ENCODE measurements at places on chromosomes 7 and 10.

DNA sequence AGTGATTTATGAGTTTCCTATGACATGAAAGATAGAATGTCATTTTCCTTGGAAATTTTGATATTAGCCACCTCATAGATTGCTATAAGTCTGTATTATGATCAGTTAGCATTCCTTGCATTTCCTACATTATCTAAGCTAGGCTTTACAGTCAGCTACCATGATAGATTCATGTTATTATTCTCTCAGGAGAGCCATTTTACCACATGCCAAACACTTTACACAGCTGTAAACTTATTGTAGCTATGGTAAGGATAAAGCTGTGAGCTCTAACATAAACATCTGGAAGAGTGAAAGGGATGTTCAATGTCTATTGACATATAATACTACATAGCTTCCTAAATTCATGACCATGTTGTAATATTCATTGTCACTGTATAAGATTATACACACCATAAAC is 608.0 kb downstream of the PHTF2 start:
- no peak for DNase-seq

DNA sequence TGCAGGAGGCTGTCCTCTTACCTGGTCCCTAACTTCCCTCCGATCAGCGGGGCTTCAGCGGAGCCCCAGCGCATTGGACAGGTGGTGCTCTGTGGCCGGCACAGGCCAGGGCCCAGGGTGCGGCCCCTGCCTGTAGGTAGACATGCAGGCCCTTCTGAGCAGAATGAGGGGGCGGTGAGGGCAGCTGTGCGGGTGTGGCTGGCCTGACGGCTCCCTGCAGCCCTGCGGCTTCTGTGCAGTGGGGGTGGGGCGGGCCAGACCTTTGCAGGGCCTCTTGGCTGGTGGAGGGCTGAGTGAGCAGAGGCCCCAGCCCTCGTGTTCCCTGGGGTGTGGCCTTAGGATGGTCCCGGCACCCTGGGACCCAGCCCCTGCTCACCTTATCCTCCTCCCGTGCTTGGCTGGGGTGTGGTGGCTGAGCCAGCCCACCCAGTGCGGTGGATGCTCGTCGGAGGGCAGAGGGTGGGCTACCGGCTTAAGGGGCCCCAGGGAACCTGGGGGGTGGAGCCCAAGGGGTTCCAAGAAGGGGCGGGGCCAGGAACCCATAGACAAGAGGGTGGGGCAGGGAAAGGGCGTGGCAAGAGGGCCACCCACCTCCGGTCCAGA is 175.2 kb upstream of the TNRC18 start:
- DNase-seq, result no peak

- peak; percentile 16 for DNase-seq
Measured at GRCh38 chr10:124917428-124918190, 24.3 kb upstream of the ZRANB1 start.

- DNase-seq, result peak; percentile 38
Measured at GRCh38 chr10:74056050-74056818, 58.3 kb downstream of the VCL start.

GRCh38 chr10:55704950-55705349 is 656.1 kb downstream of the ZWINT start:
- no peak for DNase-seq

- DNase-seq, result no peak
Measured at GRCh38 chr7:5492636-5493020, 69.0 kb upstream of the TNRC18 start.

GRCh38 chr10:30556189-30556588 is 73.4 kb downstream of the LYZL2 start:
- DNase-seq, result no peak

DNA sequence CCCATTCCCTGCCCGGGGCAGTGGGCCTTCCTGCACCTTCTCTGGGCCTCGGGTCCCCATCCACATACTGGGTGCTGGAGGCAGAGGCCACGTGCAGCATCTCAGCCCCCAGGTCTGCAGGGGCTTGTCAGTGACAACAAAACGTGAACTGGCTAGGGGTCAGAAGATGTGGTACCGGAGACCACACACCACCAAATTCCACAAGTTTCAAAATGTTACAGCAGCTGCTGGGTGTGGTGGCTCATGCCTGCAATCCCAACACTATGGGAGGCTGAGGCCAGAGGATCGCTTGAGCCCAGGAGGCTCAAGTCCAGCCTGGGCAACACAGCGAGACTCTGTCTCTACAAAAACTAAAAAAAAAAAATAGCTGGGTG is 62.1 kb upstream of the DNAAF5 start:
- DNase-seq, result no peak

DNA sequence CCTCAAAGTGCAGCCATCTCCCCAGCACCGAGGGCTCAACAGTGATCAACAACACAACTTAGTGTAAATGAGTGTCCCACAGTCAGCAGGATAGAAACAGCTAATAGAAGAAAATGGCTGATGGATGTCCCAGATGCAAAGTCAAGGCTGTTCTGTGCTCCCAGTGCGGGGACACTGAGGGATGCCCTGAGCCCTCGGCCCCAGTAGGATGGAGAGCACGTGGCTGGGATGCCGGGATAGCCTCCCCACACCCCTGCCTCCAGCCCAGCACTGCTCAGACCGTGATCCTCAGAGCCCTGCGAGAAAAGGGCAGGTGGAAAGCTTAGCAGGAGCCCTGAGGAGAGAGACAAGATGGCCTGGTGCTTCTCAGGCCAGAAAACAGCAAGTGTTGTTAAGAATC is 243.9 kb upstream of the TCERG1L start:
- no peak for DNase-seq

GRCh38 chr7:141145630-141145982 is 71.7 kb downstream of the TMEM178B start:
- DNase-seq, result no peak

GRCh38 chr7:55440040-55440690 is 75.0 kb downstream of the LANCL2 start:
- DNase-seq, result no peak

GRCh38 chr7:14196555-14196954 is 207.1 kb upstream of the ETV1 start:
- no peak for DNase-seq

DNA sequence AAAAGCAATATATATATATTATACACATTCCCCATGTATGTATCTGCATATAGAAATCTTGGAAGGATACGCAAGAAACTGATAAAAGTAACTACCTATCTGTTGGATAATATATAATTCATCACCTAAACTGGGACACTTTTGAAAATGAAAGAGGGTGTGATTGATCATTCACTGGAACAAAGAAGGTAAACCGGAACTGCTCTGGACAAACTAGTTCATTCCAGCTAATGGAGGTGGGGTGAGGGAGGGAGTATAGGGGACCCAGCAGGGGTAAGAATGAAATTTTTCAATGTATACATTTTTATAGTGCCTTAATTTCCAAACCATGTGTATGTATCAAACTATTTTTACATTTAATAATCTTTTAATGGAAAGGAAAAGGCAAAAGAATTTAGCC is 25.6 kb downstream of the SORBS1 start:
- no peak for DNase-seq

DNA sequence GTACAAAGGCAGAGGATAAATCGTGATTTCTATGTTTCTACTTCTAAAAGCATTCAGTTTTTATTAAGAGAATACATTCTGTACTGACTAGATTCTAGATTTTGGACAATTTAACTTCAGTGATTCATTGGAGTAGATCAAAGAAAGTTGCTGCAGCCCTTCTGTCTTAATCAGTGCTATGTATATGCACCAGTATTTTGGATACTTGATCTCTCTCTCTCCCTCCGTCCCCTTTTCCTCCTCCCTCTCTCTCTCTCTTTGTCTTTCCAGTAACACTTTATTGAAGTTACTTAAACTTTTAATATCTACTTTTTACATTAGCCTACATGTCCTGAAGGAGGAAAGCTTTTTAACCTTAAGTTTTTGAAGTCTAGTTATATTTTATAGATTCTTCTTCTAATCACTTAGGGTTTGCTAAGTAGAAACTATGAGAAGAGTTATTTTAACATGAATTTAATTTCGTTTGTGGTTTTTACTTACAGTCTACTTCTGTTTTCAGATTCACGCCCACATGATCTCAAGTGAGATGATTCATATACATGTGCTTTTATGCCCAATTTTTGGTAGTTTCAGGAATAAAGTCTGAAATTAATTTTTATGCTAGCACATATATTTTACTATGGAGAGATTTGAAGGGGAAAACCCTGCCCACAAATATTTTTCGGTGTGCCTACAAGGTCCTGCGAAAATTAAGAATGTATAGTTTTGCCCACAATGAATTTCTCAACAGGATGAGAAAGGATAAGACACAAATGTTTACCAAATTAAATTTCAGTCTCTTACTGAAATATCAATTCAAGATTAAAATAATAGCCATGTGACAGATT is 9.1 kb downstream of the MDFIC start:
- DNase-seq, result no peak

GRCh38 chr10:52636874-52637273 is 135.7 kb downstream of the MBL2 start:
- no peak for DNase-seq

- no peak for DNase-seq
Measured at GRCh38 chr10:103457176-103457712, 1.5 kb downstream of the CALHM1 start.

GRCh38 chr10:132939957-132940790 is 2.2 kb downstream of the CFAP46 start:
- peak; percentile 23 for DNase-seq

GRCh38 chr10:63707254-63707910 is 186.2 kb downstream of the REEP3 start:
- no peak for DNase-seq

DNA sequence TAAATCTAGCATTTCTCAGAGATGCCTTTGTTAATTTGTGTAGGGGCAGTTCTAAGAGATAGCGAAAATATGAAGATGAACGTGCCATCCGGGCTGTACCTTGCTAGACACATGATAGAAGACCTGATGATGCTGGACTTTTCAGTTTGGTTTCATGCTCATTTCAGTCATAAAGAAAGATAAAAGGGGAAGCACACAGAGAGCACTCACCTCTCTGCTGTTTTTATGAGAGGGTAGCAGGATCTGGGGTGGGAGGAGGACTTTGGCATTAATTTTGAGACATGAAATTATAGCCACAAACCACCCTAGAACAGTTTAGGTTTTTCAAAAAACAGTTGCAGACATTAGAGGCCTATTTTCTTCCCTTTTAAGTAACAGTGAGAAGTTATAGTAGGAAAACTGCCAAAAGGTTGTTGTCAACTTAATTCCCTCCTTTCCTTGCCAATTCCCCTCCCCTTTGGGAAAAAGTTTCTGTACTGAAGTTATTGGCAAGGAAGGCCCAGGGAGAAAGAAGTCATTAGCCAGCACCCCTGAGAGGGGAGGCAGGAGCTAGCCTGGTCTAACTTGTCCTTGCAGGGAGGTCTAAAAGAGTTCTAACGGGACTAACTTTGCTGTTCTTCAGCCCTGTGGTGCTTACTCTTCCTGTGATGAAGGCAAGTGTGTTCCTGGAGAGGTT is 2.6 kb downstream of the ST7 start:
- no peak for DNase-seq

GRCh38 chr7:152341039-152341913 is 94.5 kb downstream of the KMT2C start:
- DNase-seq, result no peak

GRCh38 chr7:151852486-151853396 is 24.2 kb downstream of the PRKAG2 start:
- no peak for DNase-seq

DNA sequence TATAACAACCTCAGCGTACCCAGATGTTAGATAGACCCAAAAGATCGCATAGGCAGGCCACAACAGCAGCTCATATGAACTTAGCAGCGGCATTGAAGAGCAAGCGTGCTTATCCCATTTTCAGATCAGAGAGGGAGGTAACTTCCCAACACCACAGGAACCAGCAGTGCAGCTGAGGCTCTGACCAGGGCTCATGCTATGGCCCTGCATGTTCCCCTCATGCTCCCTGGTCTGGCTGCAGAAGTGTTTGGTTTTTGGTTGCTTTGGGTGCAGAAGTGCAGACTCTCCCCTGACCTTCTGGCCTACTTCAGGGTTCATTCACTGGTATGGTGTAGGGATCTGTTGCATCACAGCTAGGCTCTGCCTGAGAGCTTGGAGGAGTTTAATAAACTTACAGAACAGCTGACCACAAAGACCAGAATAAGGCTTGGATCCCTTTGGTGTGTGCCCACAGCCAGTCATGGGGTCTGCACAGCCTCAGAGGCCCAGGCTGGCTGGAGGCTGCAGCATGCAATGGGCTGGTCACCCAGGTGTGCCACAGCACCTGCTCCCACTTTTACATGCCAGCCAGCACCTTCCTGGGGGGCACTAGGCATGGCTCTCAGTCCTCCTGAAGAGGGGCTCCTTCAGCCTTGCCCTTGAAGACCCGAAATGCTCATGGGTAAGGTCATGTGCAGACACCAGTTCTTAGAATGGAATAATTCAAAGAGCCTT is 9.1 kb upstream of the CXCL12 start:
- DNase-seq, result no peak

- no peak for DNase-seq
Measured at GRCh38 chr10:33329178-33329577, 5.3 kb downstream of the NRP1 start.

DNA sequence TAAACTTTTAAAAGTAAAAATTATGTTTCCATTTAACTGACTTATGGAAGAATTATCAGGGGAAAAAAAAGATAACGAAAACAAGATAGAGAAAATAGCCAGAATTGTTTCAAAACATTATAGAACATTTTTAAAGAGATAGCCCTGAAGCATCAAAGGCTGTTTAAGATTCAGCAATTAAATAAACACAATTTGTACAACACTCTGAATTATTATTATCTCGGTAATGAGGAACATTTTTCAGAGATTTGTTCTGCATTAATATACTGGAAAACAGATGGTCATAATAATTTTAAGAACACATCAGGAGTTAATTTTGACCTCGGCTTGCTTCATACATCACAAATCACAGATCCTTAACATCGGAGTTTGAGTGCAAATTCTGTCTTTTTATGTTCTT is 643.8 kb downstream of the SORCS1 start:
- DNase-seq, result no peak

DNA sequence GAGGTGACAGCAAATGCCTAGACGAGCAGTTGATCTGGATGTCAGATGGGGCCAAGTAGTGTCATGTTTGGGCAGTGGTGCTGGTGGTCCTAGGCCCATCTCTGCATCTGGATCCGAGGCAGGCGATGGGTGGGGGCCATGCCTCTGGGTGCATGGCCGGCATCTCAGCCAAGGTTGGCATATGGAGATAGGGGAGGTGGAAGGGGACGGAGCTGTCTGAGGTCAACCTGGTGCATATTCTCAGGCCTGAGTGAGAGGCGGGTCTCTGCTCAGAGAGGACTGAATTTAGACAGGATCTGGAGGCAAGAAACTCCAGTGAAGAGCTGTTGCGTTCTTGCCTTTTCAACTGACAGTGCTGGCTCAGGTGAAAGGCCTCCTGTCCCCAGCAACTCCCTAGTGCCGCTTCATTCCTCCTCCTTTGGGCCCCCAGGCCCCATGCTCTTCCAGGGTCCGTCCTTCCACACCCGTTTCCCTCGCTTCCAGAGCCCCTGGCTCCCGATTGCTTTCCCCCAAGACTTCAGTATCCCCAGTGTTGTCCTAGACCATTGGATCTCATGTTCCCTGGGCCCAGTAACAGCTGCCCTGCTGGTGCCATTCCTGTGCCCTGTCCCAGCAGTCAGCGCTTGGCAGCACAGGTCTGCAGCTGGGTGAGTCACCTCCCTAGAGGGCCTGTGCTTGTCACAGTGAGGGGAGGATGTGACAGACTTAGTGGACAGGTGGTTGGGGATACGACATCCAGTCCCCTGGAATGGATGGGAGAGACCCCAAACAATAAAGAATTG is 32.6 kb downstream of the GBX1 start:
- DNase-seq, result no peak

All from CD4-positive, alpha-beta T cell (primary cell).